ENCODE measurements at places on chromosomes 13 and 19.
A peak's percentile ranks its signal among the peaks of the same experiment; 100 is the strongest.

DNA sequence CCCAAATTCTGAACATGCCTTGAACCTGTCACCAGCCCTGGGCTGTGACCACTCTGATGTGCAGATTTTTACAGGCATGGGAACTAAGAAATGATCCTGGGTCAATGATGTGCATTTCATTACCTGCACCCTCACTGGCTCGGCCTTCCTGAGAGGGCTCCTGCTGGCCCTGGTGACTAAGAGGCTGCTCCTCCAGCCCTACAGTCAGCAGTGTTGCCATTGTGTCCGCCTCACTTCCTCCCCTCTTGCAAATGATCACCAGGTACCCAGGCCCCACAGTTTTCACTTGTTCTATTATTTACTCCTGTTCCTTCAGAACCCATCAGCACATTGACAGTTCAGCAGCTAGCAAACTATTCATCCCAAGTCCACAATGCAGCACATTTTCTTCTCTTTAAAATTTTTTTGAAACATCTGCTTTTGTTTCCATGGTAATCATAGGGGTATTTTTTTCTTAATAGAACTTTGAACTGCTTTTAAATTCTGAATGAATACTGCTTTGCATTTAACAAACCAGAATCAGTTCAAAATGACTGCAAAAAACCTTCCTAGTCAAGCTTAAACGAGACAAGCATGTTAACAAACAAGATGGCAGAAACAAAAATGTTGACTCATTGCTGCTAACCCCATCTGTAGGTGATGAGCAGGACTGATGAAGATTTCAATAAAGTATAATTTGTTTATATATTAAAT, 29.3 kb downstream of the STARD13 start:
- DNase-seq: no peak

- no peak for DNase-seq
These were observed 836 bp downstream of the GIPC1 start for GRCh38 chr19:14494910-14495671.

DNA sequence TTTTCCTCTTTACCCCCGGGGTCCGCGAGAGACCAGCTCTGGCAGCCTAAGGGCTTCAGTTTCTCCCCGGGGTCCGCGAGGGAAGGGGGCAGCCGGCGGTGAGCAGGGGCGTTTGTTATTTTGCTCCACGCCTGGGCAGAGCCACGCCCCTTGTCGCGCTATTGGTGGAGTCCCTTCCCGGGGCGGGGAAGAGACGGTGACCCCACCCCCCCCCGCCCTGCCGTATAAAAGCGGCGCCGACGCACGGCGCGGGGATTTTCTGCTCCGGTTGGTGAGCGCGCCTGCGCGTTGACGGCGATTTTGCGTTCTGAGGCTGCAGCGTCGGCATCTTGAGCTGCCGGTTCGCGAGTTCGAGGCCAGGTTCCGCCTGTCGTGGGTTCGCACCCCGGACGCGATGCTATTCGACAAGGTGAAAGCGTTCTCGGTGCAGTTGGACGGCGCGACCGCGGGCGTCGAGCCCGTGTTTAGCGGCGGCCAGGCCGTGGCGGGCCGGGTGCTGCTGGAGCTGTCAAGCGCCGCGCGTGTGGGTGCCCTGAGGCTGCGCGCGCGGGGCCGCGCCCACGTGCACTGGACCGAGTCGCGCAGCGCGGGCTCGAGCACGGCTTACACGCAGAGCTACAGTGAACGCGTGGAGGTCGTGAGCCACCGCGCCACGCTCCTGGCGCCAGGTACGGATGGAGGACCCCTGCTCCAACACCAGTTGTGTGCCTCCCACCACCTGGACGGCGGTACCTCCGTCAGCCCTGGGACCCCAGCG, at the start of gene ARRDC2:
Gene ARRDC2 (plus strand): TSS at position 254 of the 757 bp plus-strand sequence. CDS start 141 bp downstream, at position 395.
- peak; percentile 86 for DNase-seq

DNA sequence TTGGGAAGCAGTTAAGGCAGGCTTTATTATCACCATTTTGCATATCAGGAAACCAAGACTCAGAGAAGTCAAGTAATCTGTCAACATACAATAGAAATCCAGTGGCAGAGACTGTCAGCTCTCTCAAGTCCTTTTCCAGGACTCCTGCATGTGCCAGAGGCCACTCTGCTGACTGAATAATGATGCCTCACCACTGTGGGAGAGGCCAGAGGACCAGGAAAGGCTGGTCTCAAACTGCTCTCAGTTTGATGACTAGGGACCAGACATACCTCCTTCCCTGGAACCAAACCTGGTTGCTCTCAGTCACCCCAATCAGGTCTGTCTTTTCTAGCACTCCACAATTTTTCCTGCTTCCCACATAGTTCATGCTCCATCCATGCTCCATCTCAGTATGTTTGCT, 8.0 kb downstream of the RNASEH2B start:
- no peak for DNase-seq

GRCh38 chr19:16248380-16249023, 50.8 kb downstream of the AP1M1 start:
- no peak for DNase-seq

DNA sequence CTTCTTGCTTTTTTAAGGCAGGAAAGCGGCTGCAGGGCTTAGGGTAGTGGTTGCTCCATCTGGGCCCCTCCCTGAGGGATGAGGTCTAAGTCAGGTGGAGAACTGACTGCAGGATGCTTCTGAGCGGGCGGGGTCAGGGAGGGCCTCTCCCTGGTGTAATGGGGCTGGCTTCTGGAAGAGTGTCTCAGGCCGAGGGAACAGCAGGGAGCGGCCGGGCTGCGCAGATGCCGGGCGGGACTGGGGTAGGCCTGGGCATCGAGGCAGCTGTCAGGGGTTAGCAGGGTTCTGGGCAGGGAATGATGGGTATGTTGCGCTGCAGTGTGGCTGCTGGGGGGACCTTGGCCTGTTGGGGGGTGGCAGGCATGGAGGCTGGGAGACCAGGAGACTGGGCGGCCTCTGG, 2.7 kb downstream of the FAM174C start:
- DNase-seq: no peak

DNA sequence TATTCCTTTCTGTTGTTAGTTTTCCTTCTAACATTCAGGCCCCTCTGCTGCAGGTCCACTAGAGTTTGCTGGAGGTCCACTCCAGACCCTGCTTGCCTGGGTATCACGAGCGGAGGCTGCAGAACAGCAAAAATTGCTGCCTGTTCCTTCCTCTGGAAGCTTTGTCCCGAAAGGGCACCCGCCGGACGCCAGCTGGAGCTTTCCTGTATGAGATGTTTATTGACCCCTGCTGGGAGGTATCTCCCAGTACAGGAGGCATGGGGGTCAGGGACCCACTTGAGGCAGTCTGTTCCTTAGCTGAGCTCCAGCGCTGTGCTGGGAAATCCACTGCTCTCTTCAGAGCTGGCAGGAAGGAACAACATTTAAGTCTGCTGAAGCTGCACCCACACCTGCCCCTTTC, 259.1 kb downstream of the SLC7A1 start:
- DNase-seq: no peak

- DNase-seq: no peak
These were observed 22.4 kb downstream of the AMER2 start for GRCh38 chr13:25149711-25150110.

DNA sequence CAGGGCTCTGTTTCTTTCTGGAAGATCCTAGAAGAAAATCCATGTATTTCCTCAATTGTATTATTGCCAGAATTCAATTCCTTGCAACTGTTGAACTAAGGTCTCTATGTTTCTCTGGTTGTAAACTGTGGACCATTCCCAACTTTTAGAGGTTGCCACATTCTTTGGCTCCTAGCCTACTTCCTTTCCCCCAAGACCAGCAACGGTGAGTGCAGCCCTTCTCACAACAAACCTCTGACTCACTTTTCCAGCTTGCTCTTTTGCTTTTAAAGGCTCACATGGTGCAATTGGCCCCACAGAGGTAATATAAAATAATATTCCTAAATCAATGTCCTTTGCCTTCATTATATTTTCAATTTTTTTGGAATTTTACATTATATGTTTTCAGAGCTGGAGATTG, 371.3 kb downstream of the SLITRK5 start:
- DNase-seq: no peak

DNA sequence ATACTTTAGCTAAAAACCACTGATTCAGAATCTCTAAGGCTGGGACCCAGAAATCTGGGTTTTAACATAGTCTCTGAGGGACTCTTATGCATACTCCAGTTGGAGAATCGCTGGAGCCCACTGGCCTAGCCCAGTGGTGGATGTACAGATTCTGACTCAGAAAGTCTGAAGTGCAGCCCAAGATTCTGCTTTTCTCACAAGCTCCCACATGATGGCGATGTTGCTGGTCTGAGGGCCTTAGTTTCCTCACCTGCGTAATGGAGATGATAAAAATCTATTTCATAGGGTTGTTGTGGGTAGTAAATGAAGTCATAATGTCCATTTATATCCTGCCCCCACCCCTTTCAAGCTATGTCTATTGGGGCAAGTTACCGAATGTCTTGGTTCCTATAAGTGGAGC, 7.7 kb upstream of the CDADC1 start:
- DNase-seq: peak; percentile 33

DNA sequence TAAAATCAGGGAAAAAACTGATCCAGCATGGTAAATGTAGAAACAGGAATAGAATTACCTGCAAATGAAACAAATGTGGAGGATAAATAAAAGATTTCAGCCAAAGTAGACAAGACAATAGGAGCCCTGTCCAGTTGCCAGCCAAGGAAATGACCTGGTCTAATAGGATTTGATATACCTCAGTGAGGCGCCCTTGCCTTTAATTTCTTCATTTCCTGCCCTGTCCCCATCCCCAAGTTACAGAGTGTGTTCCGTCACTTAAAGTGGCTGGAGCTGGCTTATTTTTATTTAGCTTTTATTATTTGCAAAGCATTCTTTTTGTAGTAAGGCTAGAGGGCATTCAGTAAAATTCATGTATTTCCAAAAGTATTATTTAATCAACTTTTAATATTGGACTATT, 1022.0 kb downstream of the EFNB2 start:
- DNase-seq: no peak

DNA sequence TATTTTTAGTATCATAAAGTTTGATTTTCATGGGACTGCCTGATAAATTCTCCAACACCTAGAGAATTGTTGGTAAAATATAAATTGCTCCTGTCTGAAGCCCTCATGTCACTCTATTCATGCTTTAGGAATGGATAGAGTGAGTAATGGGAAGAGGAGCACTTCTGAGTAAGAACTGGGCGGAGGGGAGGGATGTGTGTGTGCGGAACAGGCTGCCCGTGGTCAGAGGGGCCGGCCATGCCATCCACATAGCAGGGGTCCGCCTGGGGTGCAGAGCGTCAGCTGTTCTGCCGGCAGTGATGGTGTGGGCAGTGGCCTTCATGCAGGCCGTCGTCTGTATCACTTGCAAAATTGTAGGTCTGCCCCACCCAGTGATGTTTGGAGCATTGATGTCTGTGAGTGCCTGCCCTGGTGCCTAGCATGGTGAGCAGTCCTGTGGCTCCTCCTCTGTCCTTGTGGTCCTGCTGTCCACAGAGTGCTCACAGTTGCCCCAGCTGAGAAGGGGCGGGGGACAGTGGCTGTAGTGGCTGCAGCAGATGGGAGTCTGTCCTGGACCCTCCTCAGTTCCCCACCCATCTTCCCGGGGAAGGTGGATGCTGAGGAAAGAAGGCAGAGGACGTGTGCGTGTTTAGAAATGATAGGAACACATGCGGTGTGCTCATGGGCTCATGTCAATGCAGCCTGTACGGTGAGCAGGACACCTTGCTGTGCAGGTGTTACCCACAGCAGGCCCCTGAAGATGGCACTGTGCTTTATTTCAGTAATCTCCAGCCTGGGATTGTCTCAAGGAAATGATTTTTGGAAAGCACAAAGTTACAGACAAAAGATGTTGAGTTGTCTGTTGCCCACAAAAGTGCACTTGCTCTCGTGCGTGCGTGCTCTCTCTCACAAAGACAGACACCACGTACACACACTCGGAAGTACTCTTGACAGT, 49.4 kb upstream of the TEX29 start:
- no peak for DNase-seq

GRCh38 chr13:40124633-40125015, 469.2 kb downstream of the COG6 start:
- no peak for DNase-seq

GRCh38 chr19:42362342-42362741, 27.8 kb downstream of the CNFN start:
- no peak for DNase-seq

GRCh38 chr13:105170438-105170837, 1365.0 kb downstream of the EFNB2 start:
- no peak for DNase-seq

GRCh38 chr13:45280011-45280410, 61.0 kb downstream of the TPT1 start:
- DNase-seq: no peak

GRCh38 chr13:72617186-72617585, 110.2 kb downstream of the MZT1 start:
- no peak for DNase-seq

DNA sequence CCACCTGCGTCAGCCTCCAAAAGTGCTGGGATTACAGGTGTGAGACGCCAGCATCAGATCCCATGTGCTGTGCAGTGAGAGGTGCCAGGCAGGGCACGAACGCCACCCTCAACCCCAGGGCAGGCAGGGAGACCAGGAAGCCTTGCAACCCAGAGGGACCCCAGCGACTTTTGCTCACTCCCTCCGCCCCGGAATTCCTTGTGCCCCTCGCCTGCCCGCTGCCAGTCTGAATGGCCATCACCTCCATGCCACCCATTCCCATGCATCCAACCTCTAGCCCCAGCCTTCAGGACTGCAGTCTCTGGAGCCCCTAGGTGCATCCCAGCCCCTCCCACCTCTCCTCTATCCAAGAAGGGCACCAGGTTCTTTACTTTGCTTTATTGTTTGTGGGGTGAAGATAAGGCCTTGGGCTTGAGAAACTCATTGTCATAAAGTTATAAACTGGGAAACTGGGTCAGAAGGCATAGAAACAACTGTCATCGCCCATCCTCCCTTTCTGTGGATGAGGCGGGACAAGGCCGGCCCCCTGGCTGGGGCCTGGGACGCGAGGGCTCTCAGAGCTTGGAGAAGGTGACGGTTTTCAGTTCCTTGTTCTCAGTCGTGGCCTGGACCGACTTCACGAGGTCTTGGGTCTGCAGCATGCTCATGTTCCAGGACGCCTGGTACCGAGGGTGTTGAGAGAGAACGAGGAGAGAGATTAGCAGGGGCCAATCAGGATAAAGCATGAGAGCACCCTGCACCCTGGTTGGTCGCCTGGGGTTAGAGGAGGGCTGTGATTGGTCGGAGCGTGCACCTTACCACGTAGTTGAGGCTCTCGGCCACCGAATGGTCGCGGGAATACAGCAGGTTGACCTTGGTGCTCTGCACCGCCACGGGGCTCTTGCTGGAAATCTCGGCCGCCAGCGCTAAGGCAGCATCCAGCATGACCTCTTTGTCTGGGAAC, 2.6 kb upstream of the LGALS4 start:
- no peak for DNase-seq

- DNase-seq: no peak
These were observed 117.9 kb downstream of the CRYL1 start for GRCh38 chr13:20407759-20408158.

- no peak for DNase-seq
These were observed 110.2 kb upstream of the TSHZ3 start for GRCh38 chr19:31459430-31459829.

All from stimulated activated CD4-positive, alpha-beta T cell treated with anti-CD3 and anti-CD28 coated beads, Interleukin-2, amount 100 ng/mL, for 24 hours (primary cell).